Stimulated activated CD8-positive, alpha-beta memory T cell treated with anti-CD3 and anti-CD28 coated beads, Interleukin-15, amount 100 ng/mL, for 48 hours (primary cell): ENCODE measurements at places on chromosomes 7 and 10.
A peak's percentile ranks its signal among the peaks of the same experiment; 100 is the strongest.

GRCh38 chr10:24680647-24681524, 42.8 kb downstream of the ARHGAP21 start:
- no peak for DNase-seq

DNA sequence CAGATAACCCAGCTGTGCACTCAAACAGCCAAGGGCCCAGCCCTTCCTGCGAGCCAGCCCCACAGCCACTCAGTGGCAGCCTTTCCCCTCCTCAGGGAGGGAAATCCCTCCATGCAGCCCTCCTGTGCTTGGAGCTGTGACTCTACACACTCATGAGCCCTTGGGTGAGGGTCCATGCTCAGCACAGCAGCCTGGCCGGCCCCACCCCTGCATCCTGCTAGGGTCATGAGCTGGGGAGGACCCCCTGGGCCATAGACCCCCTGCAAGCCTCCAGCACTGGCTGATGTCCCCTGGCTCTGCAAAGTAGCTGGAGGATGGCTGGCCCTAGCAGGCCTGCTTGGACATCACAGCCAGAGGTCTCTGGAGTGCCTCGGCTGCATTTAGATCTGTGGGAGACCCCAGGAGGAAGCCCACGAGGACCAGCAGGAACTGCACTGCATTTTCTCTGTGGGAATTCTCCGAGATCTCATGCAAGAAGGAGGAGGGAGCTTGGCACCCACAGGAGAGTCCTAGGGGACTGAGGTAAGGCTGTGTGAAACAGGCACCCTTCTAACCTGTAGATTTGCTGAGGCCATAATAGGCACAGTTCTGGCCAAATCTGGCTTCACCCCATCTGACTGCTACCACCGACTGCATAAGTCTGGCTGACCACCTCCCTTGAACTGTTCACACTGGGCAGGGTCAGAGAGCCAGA, 17.4 kb downstream of the TMEM273 start:
- DNase-seq: no peak

- DNase-seq: no peak
Observed at GRCh38 chr10:80596391-80597257, 58.9 kb downstream of the SH2D4B start.

DNA sequence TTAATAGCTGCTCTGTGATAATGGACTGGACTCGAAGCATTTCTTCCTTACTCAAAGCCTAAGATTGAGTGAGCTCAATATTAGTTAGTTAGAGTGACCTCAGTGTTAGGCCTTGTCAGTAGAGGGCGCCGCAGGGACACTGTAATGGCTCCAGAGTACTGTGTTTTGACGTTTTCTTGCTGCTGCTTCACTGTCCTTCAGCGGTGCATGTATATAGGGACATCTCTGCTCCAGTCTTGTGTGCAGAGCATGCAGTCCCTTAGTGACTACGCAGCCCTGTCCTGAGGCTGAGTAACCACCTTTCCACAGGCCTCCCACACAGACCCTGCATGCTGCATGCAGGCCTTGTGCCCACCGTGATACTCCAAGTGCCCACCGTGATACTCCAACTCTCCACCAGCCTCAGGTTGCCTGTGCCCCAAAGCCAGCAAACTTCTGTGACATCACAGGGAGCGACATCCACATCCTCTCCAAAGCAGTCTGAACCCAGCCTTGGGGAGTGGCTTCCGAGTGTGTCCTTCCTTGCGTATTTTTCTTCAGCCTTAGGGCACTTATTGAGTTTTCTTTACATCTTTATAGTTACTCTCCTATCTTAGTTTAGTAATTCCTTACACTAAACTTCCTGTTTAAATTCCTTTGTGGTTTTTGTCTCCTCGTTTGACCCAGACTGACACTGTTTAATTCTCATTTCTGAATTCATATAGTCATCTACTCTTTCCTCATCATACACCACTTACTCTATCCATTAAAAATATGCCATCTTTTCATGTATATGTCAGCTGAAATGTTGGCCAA, 118.2 kb downstream of the JAZF1 start:
- DNase-seq: peak; percentile 14

DNA sequence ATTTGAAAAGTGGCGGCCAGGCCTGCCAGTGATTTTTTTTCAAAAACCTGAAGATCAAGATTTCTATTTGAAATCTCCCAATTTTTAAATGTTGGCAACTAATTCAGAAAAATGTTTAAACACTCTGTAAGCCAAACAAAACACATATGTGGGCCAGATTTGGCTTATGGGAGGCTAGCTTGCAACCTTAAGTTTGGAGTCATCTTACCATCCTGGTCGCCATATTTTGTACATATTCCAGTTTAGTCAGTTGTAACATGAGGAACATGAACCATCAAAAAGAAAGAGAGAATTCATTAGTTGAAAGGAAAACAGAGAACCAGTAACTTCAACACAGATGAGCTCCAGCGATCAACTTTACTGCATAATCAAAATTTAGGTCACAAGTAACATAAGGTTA, 115.4 kb downstream of the TMEM26 start:
- DNase-seq: no peak

DNA sequence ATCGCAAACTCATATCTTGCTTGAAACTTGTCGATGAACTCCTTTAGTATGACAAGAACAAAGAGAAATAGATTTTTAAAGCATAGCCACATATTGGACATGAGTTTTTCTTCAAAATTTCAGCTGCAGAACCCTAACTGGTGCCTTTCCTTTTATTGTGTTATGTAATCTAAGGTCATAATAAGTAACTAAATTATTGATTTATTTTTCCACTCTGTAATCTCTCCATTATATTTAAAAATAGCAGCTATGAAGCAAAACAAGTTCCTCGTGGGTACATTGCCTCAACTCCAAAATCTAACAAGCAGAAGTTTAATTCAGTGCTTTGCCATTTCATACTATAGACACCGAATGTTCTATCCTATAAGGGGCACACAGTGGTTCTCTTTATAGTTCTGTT, 159.2 kb upstream of the PRSS1 start:
- no peak for DNase-seq
